ENCODE measurements at places on chromosomes 4 and X. TPM values are rescaled to one million over a fixed set of nuclear protein-coding genes. Genes with fewer than 3 reads are reported as not detected.

Gene GLUD2
- total RNA-seq: 1.2 TPM

Gene ATP1B4
- total RNA-seq: not detected

Gene ACE2
- not detected for total RNA-seq

Gene VGLL1
- not detected for total RNA-seq

Gene NBDY
- total RNA-seq: 4.2 TPM

Gene POF1B
- not detected for total RNA-seq

Gene ING2
- total RNA-seq: 7.6 TPM

Gene CPE
- total RNA-seq: 1.9 TPM

Gene ANOS1
- total RNA-seq: 0.54 TPM

Gene LRAT
- under 0.01 TPM for total RNA-seq

Gene CHRNA9
- not detected for total RNA-seq

Gene PF4V1
- not detected for total RNA-seq

Gene ZRSR2
- 5.1 TPM for total RNA-seq

Gene TMEM165
- total RNA-seq: 142 TPM

Gene ALAS2
- not detected for total RNA-seq

Gene CHIC1
- total RNA-seq: 7.8 TPM

Gene CHIC2
- 89.6 TPM for total RNA-seq

Gene FGFBP2
- total RNA-seq: not detected

Gene REELD1
- not detected for total RNA-seq

Gene TMPRSS11B
- not detected for total RNA-seq

Gene VCX
- not detected for total RNA-seq

Gene TNMD
- not detected for total RNA-seq

Gene NR3C2
- 3.2 TPM for total RNA-seq

Gene MAGEB10
- not detected for total RNA-seq

Gene IL2RG
- not detected for total RNA-seq

Gene MAGT1
- 168 TPM for total RNA-seq

Gene GPAT3
- total RNA-seq: 9.9 TPM

Gene SRD5A3
- 9.4 TPM for total RNA-seq

Gene FANCB
- total RNA-seq: 4.0 TPM

Gene PNMA6E
- total RNA-seq: not detected

Measured in endothelial cell of coronary artery (primary cell).